NCI-H748 treated with DMSO at 0.1 percent for 48 hours (cell line): ENCODE measurements at places on chromosomes 12 and 14.

- DNase-seq = no peak
These were observed 53.1 kb downstream of the CCNK start for GRCh38 chr14:99534333-99534732.

GRCh38 chr14:94180655-94181271, 6.6 kb downstream of the PPP4R4 start:
- peak; percentile 66 for DNase-seq

GRCh38 chr14:77556946-77557345, 58.3 kb upstream of the ISM2 start:
- no peak for DNase-seq

DNA sequence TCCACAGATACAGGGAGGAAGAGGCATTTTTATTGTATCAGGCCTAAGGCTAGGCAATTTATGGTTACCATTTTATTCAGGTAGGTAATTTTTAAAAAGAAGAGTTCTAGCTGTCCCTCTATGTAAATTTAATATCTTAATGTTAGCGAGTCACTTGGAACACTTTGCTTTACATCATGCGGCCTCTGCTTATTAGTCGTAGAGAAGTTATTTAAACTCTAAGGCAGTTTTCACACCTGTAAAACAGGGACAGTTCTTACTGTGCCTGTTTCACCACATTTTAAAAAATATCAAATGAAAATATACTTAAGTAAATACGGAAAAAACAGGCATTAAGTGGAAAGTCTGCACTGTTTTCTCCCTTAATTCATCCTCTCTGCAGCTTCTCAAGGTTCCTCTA, 71.4 kb upstream of the POC1B start:
- DNase-seq = no peak

GRCh38 chr12:32891526-32891925, 5.1 kb downstream of the PKP2 start:
- no peak for DNase-seq

GRCh38 chr12:78818487-78818886, 46.1 kb upstream of the SYT1 start:
- no peak for DNase-seq

DNA sequence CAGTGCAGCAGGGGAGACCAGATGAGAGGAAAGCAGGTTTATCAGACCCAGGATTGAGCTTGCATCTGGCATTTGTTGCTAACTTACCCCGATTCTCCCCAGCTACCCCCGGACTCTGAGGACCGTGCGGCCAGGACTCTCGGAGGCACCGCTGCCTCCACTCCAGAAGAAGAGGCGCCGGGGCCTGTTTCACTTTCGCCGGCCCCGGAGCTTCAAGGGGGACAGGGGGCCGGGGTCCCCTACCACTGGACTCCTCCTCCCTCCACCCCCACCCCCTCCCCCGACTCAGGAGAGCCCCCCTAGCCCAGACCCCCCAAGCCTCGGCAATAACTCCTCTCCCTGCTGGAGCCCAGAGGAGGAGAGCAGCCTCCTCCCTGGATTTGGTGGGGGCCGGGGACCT, 6.5 kb upstream of the CPNE6 start:
- DNase-seq = no peak

GRCh38 chr14:71931492-71932228, 569 bp upstream of the RGS6 start:
- DNase-seq = peak; percentile 53
